Activated CD8-positive, alpha-beta memory T cell treated with anti-CD3 and anti-CD28 coated beads for 4 hours (primary cell): ENCODE measurements at places on chromosomes 2 and 18.

DNA sequence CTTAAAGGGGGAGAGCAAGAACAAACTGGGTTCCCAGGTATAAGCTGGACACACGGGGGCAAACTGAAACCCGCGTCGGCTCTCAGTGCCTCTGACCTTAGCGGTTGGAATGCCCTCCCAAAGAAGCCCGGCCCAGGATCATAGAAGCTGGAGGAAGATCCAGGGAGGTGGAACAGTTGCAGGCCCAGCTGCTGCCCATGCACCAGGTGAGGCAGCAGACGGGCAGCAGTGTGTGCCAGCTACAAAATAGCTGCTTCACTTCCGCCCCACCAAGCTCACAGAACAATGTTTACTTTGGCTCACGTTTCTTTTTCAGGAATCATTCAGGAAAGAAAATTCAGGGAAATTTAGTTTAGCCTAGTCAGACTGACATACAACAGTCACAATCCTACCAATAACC lies 3.9 kb upstream of the ERMN start:
- no peak for DNase-seq

GRCh38 chr2:23423062-23423872 lies 38.3 kb downstream of the KLHL29 start:
- DNase-seq, result no peak

DNA sequence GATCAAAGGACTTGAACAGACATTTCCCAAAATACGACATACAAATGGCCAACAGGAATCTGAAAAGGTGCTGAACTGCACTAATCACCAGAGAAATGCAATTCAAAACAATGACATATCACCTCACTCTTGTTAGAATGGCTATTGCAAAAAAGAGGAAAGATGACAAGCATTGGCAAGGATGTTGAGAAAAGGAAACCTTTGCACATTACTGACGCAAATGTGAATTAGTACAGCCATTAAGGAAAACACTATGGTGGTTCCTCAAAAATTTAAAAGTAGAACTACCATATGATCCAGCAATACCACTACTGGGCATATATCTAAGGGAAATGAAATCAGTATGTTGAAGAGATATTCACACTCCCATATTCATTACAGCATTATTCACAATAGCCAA lies 57.7 kb upstream of the ASPRV1 start:
- no peak for DNase-seq

- no peak for DNase-seq
Observed at GRCh38 chr2:12702168-12703121, 14.3 kb upstream of the TRIB2 start.

DNA sequence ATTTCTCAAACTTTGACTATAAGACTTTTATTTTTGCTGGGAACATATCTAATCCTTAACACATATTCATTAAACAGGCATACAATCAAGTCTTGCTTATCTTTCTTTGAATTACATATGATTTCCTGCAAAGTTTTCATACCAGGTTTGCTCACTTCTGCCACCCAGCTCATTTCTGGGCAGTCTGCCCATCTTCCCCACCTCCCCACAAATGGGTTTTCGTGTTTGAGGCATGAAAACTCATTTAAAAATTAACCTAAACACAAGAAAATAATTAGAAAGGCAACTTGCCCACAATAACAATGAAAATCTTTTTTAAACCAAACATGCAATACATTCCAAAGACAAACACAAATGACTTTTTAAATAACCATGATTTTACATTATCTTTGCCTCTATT lies 3.4 kb downstream of the CHST9 start:
- no peak for DNase-seq

GRCh38 chr2:226655871-226656270 lies 143.7 kb downstream of the IRS1 start:
- no peak for DNase-seq

DNA sequence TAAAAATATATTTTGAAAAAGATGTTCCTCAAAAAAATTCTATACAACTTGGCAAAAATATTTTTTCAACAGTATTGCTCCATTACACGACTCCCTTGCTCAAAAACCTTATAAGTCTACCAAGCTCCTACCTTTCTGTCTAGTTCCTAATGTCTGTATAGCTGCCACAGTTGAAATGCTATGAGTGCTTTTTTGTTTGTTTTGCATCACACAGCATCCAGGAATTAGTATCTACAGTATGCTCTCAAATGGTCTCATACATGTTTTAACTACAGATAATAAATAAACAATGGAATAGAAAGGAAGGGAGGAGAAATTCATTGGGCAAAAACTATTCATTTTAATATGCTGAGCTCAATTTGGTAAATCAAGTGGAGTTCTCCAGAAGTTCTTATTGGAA lies 17.3 kb downstream of the ACADL start:
- DNase-seq, result no peak

GRCh38 chr2:72778410-72778809 lies 47.4 kb downstream of the EXOC6B start:
- DNase-seq, result no peak

- DNase-seq, result no peak
Observed at GRCh38 chr2:71948781-71949536, 198.7 kb downstream of the CYP26B1 start.

- no peak for DNase-seq
Observed at GRCh38 chr18:11495441-11495840, 114.0 kb upstream of the SLC35G4 start.

DNA sequence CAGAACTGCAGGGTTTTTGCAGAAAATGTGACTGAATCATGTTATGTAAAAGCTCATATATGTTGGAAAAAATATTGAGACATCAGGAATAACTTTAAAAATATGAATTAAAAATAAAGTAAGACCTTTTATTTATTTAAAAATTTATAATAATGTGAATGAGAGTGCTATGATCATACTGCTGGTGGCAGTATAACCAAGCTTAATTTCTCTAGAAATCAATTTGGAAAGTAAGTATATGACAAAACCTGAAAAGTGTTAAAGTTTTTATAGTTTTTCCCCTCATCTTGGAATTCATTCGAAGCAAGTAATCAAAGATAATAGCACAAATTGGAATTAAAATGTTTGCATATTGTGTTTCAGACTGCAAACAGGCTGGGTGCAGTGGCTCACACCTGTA lies 7.5 kb downstream of the SLC39A10 start:
- DNase-seq, result no peak

DNA sequence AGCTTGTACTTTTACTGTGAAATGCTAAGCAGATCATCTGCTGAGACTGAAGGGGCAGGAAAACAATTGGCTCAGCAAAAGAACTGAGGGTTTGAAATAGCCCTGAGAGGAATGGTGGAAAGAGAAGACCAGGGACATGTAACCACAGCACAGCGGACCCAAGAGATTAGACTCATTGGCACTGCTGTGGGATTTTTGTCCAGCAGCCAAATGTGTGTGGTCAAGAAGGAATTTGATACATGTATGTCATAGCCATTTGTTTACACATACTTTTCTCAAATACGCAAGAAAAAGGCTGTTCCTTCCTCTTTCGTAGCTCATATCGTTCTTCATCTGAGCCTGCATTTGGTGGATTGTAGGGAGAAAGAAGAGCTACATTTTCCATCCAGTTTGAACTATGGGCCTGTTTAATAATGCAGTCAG lies 73.8 kb downstream of the TRABD2A start:
- no peak for DNase-seq

DNA sequence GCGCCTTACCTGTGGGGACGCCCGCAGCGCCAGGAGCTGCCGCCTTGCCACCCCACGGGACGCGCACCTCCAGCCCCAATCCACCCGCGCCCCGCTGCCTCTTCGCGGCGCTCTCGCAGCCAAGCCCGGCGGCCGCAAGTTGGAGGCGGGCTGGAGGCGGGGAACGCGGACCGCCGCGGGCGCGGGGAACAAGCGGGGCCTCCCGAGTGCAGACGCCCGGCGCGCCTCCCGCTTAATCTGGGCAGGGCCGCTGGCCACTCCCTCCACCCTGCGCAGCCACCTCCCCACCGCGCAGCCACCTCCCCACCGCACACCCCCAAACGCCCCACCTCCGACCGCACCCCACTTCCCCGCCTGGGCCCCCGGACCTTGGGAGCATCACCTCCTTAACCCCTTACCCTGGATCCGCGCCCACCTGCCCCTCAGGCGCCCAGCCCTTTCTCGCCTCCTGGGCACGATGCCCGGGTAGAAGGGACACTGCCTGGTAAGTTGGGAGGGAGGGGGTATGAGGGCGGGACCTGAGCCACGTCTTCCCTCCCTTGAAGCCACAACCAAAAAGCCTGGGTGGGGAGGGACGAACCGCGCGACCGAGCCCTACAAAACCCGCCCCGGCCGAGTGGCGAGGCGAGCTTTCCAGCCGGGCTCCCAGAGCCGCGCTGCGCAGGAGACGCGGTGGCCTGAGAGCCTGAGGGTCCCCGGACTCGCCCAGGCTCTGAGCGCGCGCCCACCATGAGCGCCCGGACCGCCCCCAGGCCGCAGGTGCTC lies at the start of the genes COL4A3 and COL4A4:
Gene COL4A3 (plus strand): TSS at position 627 of the 765 bp plus-strand sequence. CDS start 103 bp downstream, at position 730.
Gene COL4A4 (minus strand): TSS at position 208 of the 765 bp plus-strand sequence. CDS start 16,722 bp downstream, outside the sequence.
- DNase-seq, result no peak

- DNase-seq, result no peak
Observed at GRCh38 chr2:77629539-77629938, 107.4 kb upstream of the LRRTM4 start.

DNA sequence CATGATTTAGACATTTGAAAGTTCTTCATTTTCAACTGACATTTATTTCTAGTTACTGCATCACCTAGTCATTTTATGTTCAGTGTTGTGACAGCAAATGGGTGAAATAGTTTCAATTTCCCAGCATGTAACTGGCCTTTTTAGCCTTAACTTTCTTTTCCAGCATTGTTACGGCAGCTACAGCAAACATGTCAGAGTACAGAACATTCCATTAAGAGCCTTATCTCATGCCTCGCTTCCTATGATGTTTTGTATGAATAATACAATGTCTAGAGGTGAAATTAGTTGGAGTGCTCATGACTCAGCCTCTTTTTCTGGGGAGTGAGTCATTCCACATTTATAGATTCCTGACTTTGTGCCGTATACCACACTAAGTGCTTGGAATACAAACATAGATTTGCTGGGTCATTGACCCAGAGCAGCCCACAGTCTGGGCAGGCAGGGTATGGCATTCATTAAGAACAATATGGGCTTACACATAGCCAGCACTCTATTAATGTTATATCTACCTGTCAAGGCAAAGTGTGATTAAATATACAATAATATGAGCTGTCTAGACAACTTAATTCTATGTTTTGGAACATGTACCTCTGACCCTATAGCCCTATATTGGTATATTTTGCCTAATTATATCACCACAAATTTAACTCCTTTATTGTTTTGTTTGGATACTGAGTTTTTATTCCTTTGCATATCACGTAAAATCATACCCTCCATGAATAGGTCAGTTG lies 72.2 kb downstream of the MAP2 start:
- DNase-seq, result no peak

DNA sequence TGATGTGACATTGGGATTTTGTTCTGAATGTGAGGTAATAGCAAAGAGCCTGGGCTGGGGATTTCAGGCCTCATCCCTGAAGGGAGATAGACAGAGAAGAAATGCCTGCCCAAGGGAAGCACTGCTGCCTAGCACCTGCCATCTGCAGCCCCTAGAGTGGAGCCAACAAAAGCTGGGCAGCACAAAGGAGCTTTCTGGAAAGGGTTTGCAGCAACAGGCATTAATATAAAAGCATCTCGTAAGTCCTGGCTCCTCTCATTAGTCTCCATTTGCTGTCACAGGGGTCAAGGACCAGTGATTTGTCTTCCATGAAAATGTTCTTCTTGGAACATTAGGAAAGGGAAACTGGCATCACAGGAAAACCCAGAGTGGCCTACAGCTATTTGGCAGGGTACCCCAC lies 157.2 kb upstream of the SLC14A2 start:
- DNase-seq, result no peak

- no peak for DNase-seq
Observed at GRCh38 chr2:138510319-138510718, 8.7 kb downstream of the SPOPL start.

- DNase-seq, result no peak
Observed at GRCh38 chr2:228541789-228542188, 360.3 kb upstream of the SPHKAP start.

- no peak for DNase-seq
Observed at GRCh38 chr18:72727038-72727655, 140.6 kb downstream of the NETO1 start.

DNA sequence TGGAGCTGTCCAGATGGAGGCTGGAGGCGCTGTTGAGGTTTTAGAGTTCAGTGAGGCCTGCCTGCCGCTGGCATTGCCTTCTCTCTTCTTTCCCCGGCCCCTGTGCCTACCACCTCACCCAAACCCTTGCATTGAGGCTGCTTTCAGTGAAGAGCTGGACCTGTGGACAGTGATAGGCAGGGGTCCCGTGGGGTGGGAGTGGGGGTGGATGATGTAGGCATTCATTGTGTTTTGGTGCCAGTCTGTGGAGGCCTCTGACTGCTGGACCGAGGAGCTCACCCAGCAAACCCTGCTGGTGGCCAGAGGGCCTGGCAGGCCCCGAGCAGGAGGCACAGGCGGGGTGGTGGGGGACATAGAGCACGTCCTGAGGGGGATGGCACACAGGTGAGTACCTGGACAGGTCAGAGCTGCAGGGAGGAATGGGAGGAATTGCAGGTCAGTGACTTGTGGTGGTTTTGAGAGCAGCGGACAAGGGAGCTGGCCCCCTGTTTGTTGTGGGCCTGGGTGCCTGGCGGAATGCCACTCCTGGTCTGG lies 35.6 kb downstream of the NGEF start:
- DNase-seq, result no peak

DNA sequence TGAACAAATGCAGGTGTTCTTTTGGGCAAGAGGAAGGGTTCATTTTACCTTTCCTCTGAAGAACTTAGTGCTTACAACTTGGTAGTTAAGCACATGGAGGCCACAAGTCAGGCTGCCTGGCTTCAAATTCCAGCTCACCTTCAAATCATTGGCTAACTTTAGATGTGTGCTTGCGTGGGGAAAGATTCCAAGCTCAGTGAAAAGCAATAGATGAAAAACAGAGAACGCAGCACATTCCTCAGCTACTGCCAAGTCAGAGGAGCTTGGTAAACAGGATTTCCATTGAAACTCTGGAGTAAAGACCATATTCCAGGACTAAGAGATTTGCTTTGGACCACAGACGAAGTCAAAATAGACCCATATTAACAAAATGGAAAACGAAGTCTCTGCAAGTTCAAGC lies 96.3 kb upstream of the ASB18 start:
- no peak for DNase-seq

DNA sequence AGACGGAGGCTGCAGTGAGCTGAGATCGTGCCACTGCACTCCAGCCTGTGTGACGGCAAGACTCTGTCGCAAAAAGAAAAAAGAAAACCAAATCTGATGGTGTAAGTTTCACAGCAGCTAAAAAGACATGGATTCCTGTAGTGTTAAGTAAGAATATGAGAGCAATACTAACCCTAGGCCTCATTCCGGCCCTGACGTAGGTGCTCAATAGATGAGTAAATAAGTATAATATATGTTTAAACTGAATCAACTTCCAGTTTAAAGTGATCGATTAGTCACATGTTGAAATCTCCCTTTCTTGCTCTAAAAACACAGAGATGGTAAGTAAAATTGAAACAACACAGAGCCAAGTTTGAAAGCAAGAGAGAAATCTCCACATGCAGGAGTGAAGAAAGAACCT lies 8.0 kb downstream of the ME2 start:
- no peak for DNase-seq

- no peak for DNase-seq
Observed at GRCh38 chr18:24033641-24034412, 19.3 kb downstream of the TTC39C start.

- no peak for DNase-seq
Observed at GRCh38 chr18:12769136-12769535, 66.3 kb downstream of the PSMG2 start.
